Right ventricle myocardium inferior (tissue), 1 donor: ENCODE measurements at places on chromosomes 16 and 17. TPM values are rescaled to one million over a fixed set of nuclear protein-coding genes. Genes with fewer than 3 reads are reported as not detected.

The CLEC19A gene
- total RNA-seq: not detected

The KRT17 gene
- total RNA-seq: not detected

The HOXB8 gene
- total RNA-seq: not detected

The LRRC37A gene
- 1.1 TPM for total RNA-seq

The TLCD1 gene
- total RNA-seq: 2.4 TPM

The CD300LB gene
- total RNA-seq: 0.19 TPM

The PPM1E gene
- 2.3 TPM for total RNA-seq
